ENCODE measurements at places on chromosomes 1 and 21. TPM values are rescaled to one million over a fixed set of nuclear protein-coding genes. Genes with fewer than 3 reads are reported as not detected.

The CCDC190 gene
- total RNA-seq, result 0.54 TPM

The GBP1 gene
- total RNA-seq, result 14.6 TPM

The CHIT1 gene
- not detected for total RNA-seq

The SERTAD4 gene
- total RNA-seq, result 0.18 TPM
